Dermis microvascular lymphatic vessel endothelial cell (primary cell): ENCODE measurements at places on chromosomes 7 and 10. TPM values are rescaled to one million over a fixed set of nuclear protein-coding genes. Genes with fewer than 3 reads are reported as not detected.

The ARMS2 gene
- not detected in 2 replicates for total RNA-seq

The THAP5 gene
- total RNA-seq: 9.0 and 11.0 TPM in 2 replicates

The SCART1 gene
- total RNA-seq: 0.26 and 0.76 TPM in 2 replicates

The PLEKHA1 gene
- total RNA-seq: 21.7 and 25.9 TPM in 2 replicates

The PCLO gene
- total RNA-seq: 1.8 and 3.0 TPM in 2 replicates

The TMEM254 gene
- total RNA-seq: 2.9 and 3.0 TPM in 2 replicates

The ENO4 gene
- under 0.01 TPM in 1 of 2 replicates, not detected in the other for total RNA-seq

The KCP gene
- total RNA-seq: not detected in 2 replicates

The GPR15LG gene
- not detected in 2 replicates for total RNA-seq

The AKR1C4 gene
- 0.13 TPM in 1 of 2 replicates, not detected in the other for total RNA-seq

The PRSS37 gene
- total RNA-seq: not detected in 2 replicates

The MALRD1 gene
- not detected in 2 replicates for total RNA-seq

The VWA2 gene
- total RNA-seq: not detected in 2 replicates

The SPAM1 gene
- total RNA-seq: not detected in 2 replicates

The PLXNA4 gene
- total RNA-seq: 5.3 and 15.4 TPM in 2 replicates

The PAX4 gene
- not detected in 2 replicates for total RNA-seq

The ATG9B gene
- under 0.01 and 0.13 TPM in 2 replicates for total RNA-seq

The CACNB2 gene
- total RNA-seq: under 0.01 TPM in 1 of 2 replicates, not detected in the other

The TMEM225B gene
- total RNA-seq: 0.13 and 0.25 TPM in 2 replicates

The TEX36 gene
- not detected in 2 replicates for total RNA-seq

The CAV1 gene
- 644 and 1,184 TPM in 2 replicates for total RNA-seq

The SLC35G1 gene
- total RNA-seq: 4.5 and 7.0 TPM in 2 replicates

The CALHM3 gene
- total RNA-seq: not detected in 2 replicates

The CCDC136 gene
- 0.76 and 1.3 TPM in 2 replicates for total RNA-seq

The NANOS1 gene
- total RNA-seq: 0.13 and 0.76 TPM in 2 replicates

The ZNF485 gene
- 0.51 and 0.76 TPM in 2 replicates for total RNA-seq

The MNX1 gene
- total RNA-seq: under 0.01 TPM in 2 replicates

The TET1 gene
- total RNA-seq: 0.39 and 0.89 TPM in 2 replicates

The UNCX gene
- total RNA-seq: not detected in 2 replicates

The THSD7A gene
- 15.8 and 24.9 TPM in 2 replicates for total RNA-seq

The CAMK2B gene
- 0.13 TPM in 2 replicates for total RNA-seq

The C10orf62 gene
- total RNA-seq: not detected in 2 replicates

The CNTNAP2 gene
- total RNA-seq: 0.25 and 2.8 TPM in 2 replicates

The RBP3 gene
- not detected in 2 replicates for total RNA-seq

The AMZ1 gene
- under 0.01 TPM in 1 of 2 replicates, not detected in the other for total RNA-seq

The TMEM176A gene
- total RNA-seq: not detected in 2 replicates

The MAGI2 gene
- 0.26 and 0.89 TPM in 2 replicates for total RNA-seq

The NPY gene
- total RNA-seq: not detected in 2 replicates
